Chondrocyte (in vitro differentiated cells): ENCODE measurements at places on chromosomes 7 and 10.

- DNase-seq: no peak
Measured at GRCh38 chr7:19455623-19456022, 253.2 kb downstream of the POLR1F start.

DNA sequence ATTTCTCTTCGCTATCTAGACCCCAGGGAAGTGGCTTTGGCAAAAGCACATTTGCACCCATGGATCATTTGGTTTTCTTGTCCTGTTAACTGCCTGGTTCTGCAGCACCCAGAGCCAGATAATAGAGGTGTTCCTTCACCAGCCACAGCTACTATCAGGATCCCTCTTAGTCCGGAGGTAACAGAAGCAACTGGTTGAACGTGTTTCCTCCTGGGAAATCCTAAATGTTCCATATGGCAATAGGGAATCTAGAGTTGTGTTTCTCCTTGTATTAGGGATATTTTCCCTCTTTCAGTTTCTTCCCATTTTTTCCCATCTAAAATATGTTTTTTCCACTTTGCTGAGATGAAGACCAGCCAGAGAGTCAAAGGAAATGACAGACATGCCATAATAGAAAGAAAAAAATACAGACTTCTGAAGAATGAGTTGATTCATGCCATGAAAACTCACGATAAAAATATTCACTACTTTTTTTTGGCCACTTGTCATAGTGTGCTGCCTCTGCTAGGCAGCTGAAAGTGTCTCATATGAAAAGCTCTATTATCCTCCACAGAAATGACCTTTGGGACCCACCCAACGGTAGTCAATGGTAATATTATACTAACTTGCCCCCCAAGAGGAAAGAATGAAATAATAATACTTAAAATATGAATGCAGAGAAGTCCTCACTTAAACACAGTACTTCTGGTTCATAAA lies 472.8 kb downstream of the KCNMA1 start:
- DNase-seq: no peak

DNA sequence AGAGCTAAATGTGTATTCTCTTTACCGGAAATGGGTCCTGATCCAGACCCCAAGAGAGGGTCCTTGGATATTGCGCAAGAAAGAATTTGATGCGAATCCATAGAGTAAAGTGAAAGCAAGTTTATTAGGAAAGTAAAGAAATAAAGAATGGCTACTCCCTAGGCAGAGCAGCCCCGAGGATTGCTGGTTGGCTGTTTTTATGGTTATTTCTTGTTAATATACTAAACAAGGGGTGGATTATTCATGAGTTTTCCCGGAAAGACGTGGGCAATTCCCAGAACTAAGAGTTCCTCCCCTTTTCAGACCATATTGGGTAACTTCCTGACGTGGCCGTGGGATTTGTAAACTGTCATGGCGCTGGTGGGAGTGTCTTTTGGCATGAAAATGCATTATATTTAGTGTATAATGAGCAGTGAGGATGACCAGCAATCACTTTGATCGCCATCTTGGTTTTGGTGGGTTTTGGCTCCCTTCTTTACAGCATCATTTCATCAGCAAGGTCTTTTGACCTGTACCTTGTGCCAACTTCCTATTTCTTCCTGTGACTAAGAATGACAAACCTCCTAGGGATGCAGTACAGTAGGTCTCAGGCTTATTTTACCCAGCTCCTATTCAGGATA lies 60.4 kb downstream of the ARL4A start:
- no peak for DNase-seq

DNA sequence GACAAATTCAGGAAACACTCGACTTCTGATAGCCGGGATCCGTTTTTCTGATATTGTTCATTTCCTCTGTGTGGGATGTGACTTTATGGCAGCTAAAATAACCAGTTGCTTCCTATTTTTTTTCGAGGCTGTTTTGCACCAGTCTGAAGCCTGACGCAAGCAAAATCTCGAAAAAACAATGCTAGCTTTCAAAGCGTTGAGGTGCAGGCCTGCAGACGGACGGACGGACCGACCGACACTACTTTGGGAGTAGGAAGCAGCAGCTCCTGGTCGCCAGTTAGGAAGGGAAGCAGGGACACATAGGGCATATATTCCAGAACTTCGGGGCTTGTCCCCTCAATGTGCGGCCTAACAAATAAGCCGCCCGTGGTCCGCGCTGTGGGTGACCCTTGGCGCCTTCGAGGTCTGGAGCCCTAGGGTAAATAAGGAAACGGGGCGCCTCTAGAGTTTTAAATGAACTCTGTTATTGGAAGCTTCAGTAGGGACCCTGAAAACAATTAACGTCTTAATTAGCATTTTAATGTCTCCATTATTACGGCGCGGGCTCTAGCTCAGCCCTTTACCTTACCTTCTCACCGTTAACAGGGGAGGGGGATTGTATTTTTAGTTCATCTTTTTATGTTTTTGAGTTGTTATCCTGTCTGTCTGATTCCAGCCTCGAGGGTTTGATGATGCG lies 1.3 kb downstream of the HHEX start:
- DNase-seq: no peak

GRCh38 chr7:34022626-34023025 lies 117.3 kb downstream of the BMPER start:
- no peak for DNase-seq

DNA sequence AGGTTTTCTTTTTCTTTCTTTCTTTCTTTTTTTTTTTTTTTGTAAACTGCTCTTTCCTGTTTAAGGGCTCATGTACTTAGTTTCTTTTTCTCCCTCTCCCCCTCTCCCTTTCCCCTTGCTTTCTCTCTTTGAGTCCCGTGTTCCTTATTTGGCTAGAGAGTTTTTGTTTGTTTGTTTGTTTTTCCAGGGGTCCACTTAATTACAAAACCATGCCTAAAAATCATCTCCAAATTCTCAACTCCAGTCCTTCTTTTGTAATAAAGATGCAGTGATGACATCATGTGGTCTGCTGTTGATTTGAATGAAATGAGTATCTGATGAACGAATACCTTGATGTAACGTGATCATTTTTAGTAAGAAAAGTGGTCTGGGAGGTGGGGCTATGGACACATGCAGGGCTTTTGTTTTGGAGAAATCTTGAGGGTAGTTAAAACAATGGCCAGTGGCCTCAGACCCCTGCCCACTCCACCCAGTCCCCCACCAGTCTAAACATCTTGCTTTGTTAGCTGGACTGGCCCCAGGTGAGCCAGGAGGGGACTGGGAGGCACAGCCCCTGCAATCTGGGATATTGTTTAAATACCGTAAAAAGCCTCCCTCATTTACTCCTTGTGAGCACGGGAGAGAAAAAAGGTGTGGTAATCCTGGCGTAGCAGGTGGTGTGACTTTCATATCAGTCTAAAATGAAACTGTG lies 165.7 kb downstream of the LRMDA start:
- no peak for DNase-seq

DNA sequence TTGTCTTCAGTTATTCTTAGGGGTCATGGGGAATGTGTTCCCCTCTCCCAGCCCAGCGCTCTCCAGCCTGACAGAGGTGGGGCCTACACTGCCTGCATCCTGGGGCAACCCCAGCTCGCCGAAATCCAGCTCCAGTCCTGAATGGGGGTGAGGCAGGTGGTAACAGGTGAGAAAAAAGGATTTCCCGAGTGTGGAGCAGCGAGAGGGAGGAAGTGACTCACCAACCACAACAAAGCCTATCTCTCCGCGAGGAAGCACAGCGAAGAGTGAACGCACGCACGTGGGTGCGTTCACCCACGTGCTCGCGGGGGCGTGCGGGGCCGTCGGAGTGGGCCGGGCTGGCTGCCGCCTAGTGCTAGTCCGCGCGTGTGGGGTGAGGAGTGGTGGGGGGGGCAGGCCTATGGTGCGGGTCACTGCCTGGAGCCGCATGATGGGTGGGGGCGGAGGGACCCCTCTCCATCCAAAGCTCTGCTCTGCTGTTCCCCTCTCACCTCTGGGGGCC lies 855 bp upstream of the PALD1 start:
- DNase-seq: no peak

DNA sequence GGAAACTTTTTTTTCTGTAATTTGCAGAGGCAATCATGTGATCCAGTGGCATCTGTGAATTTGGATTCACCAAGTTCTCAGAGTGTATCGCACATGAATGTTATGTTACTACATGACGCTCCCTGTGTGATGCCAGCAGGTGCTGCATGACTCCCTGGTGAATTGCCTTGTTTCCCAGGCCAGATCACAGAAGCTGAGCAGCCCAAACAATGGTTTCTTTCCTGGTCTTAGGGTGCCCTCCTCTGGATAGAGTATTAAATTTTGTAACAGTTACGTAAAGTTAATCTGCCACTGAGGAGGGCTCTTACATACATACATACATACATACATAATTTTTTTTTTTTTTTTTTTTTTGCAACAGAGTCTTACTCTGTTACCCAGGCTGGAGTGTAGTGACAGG lies 3.6 kb downstream of the ZSCAN21 start:
- DNase-seq: no peak

GRCh38 chr7:30880941-30881340 lies 30.7 kb upstream of the AQP1 start:
- DNase-seq: no peak

GRCh38 chr7:139114018-139114417 lies 4.5 kb upstream of the ZC3HAV1 start:
- DNase-seq: no peak
